NCI-H2029 treated with DMSO at 0.1 percent for 48 hours (cell line): ENCODE measurements at places on chromosomes 16 and 17.

GRCh38 chr16:47037396-47037745 is 63.9 kb upstream of the DNAJA2 start:
- DNase-seq, result no peak

DNA sequence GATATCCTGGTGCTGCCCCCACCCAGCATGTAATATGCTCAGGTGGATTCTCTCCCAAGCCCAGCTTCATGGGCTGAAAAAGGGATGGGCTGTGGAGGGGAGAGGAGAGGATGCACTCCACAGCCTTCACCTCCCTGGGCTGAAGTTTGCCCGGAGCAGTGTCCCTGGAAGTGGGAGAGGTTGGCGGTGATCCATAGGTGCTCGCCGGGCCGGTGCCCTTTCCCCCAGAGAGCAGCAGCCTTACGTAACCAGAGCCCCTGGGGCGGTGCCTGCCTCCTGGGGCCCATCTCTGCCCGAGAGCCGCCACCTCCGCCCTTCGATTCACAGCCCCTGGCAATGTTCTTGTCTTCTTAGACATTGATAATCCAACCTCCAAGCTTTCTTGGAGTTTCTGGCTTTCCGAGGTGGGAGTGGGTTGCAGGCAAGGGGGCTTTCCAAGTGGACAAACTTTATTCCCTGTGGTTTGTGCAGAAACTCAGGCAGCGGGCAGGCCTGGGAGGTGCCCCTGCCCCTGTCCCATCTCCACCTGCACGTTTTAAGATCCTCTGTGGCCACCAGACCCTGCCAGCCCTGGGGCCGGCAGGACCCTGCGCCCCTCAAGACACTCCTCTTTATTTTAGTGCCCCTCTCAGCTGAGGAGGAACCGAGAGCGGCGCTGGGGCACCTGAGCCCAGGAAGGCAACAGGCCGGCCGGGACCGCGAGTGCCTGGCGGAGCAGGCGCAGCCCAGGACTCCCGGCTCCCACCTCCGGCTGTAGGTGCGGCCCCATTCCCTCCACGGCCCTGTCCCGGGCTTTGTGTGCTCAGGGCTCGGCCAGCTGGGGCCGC is 3.1 kb upstream of the WDR90 start:
- no peak for DNase-seq

DNA sequence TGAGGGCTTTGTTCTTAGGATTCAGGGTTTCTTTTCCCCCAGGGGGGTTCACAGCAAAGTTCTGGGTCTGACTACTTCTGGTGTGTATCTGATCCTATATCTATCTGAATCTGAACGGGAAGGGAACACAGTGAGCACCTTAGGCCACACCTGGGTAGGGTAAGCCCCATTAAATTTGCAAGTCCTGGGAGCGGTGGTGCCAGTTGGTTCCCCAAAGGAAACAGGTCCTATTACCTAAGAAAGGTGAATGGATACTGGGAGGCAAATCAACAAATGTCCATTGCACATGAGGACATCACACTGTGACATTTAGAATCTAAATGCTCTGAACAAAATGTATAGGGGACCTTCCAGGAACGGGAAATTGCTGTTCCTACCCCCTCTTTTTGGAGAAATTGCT is 54.6 kb downstream of the BMERB1 start:
- no peak for DNase-seq

DNA sequence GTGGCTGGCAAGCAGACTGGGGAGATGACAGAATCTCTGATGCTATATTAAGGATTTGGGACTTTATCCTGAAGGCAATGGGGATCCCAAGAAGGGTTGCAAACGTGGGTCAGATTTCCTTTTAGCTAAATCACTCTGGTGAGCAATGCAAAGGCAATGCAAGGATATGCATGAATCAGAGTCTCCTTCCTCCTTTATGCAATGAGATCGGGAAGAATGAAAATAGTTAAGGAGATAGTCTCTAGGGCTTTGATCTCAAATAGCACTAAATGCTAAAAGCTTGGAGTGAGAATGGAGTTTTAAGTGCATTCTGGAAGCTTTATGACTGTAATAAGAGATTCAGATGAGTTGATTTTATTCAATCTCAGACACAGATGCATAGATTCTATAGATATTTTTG is 27.2 kb upstream of the SHISA9 start:
- DNase-seq, result no peak

- DNase-seq, result no peak
Measured at GRCh38 chr17:81192386-81193050, 26.5 kb upstream of the AATK start.

DNA sequence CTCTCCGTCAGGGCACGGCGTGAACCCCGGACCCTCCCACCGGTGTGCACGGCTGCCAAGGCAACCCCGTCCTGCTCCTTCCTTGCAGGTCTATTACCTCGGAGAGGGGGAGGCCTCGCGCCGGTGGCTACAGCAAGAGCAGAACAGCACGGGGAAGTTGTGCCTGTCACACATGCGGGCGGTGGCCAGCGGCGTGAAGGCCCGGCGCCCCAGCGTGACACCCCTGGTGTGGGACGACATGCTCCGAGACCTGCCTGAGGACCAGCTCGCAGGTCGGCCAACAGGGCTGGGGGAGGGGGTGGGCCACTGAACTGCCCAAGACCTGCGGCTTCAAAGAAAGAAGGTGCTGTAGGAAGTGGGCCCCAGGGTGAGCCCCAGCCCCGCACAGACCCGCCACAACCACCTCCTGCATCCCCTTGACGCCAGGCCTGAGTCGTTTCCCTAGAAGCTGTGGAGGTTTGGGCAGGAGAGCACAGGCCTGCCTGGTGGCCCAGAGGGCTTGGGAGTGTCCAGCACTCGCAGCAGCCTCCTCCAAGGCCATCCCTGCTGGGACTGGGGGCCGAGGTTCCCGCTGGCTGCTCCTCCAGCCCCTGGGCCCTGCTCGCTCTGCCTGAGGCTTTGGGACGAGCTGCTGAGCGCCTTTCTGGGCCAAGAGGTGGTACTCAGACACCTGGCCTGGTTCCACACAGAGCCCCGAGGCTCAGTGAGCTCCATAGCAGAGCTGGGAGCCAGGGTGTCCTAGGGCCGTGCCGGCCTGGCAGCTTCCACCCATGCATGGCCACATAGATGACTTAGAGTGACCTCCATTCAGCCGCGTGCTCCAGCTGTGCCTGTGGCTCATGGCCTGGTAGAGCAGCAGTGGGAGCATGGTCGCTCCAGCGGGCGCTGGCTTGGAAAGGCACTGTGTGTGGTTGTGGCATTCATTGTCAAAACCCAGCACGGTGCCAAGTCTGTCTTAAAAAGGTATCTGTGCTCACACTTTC is 14.7 kb downstream of the CYBC1 start:
- DNase-seq, result no peak

DNA sequence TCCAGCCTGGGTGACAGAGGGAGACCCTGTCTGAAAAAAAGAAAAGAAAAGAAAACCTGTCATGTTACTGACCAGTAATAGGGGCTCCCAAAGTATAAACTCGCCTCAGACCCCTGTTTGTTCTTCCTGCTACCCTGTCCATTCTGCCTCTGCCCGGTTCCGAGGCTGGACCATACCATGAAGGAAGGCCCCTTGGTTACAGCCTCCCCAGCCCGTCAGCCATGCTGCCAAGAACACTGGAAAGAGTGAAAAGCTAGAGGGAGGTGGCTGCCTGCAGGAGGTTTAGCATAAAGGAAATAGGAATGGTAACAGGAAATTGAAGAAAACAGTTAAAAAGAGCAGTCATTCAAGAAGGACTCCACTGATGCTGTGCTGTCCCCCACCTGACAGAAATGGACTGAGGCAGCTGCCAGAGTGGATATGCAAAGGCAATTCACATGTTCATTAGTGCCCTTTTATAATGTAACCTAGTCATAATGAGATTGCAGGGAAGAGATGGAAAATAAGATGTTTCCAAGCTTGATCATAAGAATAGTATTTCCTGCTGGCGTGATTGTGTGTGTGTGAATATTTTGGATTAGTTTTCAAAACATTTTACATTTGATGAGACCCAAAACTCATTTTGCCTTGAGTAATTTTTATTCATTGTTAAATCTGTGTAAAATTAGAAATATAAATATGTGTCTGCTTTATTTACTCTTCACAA is 102.6 kb downstream of the GOSR1 start:
- no peak for DNase-seq
